ENCODE measurements at places on chromosomes 3 and 15. TPM values are rescaled to one million over a fixed set of nuclear protein-coding genes. Genes with fewer than 3 reads are reported as not detected.

Gene WDR49
- total RNA-seq: 21.4 TPM

GRCh38 chr15:39269821-39270220, 311.1 kb upstream of the THBS1 start:
- DNase-seq: no peak

Gene ZNF445
- total RNA-seq: 39.6 TPM

DNA sequence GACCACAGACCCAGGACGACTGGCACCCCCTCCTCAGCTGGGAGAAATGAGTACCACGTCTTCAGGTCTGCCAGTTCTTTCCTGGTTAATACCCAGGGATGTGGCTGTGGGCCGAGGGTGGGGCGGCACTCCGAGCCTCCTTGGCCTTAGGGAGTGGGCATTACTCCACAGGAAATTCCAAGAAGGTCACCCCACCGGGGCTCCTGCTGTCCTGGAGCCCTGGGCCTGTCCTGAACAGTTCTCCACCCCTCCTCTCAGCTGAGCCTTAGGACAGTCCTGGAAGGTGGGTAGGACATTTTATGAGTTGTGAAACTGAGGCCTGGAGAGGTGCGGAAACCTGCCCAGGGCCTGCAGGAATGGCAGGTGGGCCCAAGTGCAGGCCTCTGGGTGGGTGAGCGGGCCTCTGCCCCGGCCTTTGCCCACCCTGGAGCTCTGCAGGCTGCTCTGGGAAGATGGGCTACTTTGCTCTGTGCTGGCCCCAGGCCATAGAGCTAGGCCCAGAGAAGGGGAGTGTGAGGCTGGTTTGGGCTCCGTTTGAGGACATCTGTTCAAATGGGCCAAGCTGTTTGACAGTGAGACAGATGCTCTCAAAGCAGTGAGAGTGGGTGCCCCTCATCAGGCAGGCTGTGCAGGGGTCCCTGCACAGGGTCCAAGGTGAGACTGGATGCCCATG, 103.1 kb downstream of the TMEM266 start:
- DNase-seq: no peak

Gene MAPKBP1
- 32.4 TPM for total RNA-seq

- no peak for DNase-seq
These were observed 550 bp downstream of the CCDC9B start for GRCh38 chr15:40340038-40340739.

Measured in occipital lobe (tissue), 3 donors.